ENCODE measurements at places on chromosomes 11 and 22.

- no peak for DNase-seq
Measured at GRCh38 chr22:23268877-23269276, 88.6 kb downstream of the BCR start.

DNA sequence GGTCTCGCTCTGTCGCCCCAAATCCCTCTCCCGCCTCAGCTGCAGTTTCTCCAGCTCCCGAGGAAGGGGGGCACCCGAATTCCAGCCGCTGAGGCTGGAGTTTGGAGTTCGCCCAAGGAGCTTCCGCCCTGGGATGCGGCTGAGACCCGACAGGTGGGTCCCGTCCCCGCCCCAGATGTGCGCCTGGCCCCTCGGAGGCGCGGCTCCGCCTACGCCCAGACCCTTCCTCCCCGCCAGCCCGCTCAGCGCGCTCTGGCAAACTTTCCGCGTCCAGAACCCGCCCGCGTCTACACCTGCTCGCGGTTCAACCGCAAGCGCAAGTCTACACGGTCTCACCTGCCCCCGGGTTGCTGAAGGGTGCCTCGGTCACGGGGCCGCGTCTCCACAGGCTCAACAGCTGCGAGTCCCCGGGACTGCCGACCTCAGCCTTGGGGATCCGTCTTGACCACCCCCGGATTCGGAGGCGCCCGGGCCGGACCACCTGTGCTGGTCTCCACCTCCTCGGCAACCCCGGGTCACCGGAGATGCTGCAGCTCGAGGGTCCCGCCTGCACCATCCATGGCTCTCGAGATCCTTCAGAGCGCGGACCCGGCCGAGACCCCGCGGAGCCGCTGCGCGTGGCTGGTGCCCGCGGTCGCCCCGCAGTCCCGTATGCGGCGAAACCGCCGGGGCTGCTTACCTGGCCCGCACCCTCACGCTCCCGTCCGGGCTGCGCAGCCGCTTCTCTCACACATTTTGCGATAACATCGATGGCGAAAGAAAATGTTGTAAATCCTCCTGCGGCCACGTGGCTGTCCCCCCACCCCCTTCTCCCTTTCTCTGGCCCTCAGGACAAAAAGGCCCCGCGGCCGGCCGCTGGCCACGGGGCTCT is 63.6 kb downstream of the NFAM1 start:
- peak; percentile 19 for DNase-seq

DNA sequence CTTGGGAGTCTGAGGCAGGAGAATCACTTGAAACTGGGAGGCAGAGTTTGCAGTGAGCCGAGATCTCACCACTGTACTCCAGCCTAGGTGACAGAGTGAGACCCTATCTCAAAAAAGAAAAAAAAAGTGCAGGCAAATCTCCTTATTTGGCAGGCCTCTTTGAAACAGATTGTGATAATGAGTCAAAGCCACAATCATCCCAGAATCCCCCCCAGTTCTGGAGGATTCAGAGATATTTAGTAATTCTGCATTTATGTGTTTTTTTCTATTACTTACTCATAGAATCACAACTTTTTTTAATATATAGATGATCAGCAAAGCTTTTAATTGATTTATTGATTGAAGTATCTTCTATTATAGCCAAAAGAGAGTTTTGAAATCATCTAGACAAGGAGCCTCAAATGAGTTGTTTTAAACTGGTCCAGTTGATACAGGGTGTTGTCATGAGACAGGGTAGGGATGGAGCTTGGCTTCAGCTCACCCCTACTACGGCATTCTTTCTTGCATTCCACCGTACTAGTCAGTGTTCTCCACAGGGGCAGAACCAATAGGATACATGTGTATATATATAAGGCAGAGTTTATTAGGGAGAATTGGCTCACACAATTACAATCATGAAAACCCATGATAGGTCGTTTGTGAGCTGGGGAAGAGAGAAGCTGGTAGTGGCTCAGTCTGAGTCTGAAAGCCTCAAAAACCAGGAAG is 39.3 kb upstream of the SORL1 start:
- no peak for DNase-seq

DNA sequence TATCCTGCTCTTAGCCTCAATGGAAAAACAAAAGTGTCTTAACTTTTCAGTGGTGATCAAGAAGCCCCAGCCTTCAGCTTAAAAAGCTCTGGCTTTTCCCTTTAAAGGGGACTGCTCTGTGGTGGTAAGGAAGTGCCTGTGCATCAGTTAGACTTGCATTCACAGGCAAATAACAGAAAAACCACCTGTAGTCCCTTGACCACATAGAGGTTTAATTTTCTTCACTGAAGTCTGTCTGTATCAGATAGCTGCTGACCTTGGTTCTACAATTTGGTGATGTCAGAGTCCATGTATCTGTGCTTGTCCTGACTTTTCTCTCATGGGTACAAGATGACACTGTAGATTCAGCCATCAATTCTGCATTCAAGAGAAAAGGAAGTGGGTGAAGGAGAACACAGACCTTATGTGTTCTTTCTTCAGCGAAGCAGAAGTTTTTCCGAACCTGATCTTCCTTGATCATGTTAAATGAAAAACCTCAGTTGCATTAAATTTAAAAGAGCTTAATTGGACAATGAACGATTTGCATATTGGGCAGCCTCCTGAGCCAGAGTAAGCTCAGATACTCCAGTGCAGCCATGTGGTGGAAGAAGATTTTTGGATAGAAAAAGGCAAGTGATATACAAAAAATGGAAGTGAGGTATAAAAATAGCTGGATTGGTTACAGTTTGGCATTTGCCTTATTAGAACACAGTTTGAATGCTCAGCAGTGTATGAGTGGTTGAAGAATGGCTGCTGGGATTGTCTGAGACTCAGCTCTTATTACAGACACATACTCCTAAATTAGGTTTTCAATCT is 43.2 kb upstream of the RDX start:
- no peak for DNase-seq

DNA sequence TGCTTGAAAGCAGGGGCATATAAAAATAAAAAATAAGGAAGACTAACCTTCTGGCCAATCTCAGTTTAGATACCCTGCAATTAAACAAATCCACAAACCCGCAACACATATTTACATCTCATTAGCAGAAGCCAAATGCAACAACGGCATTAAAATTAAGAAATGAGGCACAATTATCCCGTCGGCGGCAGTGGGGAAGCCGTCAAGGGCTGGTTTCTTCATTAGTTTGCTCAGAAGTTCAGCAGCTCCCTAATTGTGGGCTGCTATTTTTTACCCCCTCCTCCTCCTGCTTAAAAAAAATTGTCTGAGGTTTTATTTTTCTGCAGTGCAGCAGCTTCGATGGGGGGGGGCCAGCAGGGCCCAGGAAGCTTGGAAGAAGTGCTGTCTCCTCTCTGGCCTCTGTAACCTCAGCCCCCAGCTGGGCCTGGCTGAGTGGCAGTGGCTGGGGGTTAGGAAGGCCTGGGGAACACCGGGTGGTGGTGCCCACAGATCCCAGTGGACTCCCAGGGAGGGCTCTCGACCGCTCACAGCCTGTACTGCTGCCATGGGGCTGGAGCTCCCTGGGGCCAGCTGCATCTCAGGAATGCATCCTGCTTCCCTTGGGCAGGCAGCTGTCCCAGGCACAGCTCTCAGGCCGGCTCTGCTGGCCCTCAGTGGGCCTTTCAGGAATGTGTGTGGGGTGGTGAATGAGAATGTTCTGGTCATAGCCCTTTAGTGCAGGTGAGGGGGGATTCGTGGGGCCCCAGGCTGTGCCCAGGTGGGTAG is 148.7 kb upstream of the B3GAT1 start:
- DNase-seq = no peak

- DNase-seq = no peak
Measured at GRCh38 chr22:36612458-36612857, 83.5 kb upstream of the EIF3D start.

All from activated CD4-positive, alpha-beta T cell treated with anti-CD3 and anti-CD28 coated beads, Interleukin-2, amount 50 U/mL, for 4 hours (primary cell).